ENCODE measurements at places on chromosomes 6 and 20.

DNA sequence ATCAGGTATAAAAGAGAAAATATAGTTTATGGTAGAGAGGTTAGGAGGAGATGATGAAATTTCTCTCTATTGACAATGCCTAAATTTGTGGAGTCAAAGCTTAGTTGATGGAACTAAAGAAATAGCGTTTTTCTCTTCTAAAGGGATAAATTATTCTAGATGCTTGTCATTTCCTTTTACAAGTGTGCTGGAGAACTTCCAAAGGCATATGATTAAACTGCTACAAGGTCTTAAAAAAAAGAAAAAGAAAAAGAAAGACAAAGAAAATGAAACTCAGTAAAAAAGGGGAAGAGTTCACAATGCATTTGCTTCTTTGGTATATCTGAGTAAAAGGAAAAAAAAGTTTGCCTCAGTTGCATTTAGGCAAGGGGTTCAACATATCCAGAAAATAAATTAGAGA, 499.8 kb upstream of the PTCHD4 start:
- no peak for DNase-seq

- no peak for DNase-seq
Measured at GRCh38 chr6:13677878-13678254, 33.8 kb downstream of the RANBP9 start.

GRCh38 chr20:46004889-46005473, 3.7 kb upstream of the MMP9 start:
- no peak for DNase-seq

- no peak for DNase-seq
Measured at GRCh38 chr6:129923530-129924250, 62.6 kb upstream of the TMEM244 start.

DNA sequence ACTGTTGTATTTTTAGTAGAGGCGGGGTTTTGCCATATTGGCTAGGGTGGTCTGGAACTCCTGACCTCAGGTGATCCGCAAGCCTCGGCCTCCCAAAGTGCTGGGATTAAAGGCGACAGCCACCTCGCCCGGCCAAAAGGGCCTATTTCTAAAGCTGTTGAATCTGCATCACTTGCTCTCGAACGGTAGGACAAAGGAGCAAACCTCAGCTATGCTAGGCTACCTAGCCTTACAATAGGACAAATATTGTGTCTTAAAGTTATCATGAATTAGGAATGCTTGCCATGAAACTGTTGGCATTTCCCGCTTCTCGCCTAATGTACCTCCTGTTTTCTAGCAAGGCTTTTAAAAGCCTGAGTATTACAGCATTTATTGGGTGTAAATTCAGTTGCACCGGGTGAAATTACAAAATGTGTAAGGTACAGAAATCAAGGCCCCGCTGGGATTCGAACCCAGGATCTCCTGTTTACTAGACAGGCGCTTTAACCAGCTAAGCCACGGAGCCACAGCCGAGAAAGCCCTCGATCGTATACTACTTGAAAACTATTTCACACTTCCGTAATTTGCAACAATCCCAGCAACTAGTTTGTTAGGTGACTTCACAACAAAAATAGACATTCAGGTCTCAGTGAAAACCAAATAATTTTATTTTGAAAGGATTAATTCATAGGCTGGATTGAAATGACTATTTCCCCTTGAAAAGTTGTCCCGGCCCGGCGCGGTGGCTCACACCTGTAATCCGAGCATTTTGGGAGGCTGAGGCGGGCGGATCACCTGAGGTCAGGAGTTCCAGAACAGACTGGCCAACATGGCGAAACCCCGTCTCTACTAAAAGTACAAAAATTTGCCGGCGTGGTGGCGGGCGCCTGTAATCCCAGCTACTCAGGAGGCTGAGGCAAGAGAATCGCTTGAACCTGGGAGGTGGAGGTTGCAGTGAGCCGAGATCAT, 211.6 kb upstream of the ZNF184 start:
- no peak for DNase-seq

DNA sequence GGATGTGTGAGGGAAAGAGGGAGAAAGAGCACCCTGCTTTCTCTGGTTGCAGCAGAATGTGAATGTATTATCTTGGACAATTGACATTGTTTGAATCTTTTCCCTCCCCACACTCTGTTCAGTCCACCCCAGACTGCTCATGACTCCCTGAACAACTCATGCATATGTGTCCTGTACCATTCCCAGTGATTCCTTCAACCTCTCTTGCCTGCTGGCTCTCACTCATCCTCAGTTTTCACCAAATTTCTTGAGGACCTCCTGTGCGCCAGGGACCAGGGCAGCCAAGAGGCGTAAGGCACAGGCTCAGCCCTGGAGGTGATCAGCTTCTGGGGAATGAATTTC, 5.4 kb downstream of the NOX3 start:
- no peak for DNase-seq

DNA sequence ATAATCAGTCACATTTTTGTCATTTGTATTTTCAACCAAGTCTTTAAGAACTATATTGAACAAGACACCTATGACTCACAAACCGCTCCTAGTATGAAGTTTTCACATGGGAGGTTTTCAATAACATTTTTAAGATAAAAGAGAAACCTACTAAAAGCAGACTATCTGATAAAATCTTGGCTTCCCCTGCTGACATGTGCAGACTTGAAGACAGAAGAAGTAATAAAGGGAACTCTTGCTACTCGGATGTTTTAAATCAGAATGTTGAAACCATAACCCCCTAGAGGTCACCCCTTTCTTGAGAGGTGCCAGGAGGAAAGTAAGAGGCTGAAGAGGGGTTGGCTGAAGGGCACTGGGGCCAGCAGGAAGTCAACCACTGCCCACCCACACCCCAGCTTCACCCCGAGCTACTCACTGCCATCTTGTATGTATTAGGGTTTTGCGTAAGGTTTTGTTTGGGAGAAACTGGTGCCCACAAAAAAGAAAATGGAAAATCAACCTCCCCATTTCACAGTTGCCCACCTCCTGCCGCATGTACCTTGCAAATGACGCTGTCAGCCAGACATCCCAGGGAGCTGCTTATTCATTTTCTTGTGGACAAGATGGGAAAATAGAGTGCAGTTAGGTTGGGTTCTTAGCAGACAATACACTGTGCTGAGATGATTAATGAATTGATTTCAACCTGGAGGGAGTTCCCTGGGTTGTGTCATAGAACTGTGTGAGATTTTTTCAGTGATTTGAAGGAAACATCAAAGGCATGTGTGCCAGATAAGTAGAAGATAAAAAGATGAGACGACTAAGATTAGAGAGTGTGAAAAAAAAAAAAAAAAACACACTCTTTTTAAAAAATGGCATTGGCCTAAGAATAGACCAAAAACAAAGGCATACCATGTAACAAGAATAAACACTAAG, 83.2 kb upstream of the TAB2 start:
- DNase-seq = no peak

DNA sequence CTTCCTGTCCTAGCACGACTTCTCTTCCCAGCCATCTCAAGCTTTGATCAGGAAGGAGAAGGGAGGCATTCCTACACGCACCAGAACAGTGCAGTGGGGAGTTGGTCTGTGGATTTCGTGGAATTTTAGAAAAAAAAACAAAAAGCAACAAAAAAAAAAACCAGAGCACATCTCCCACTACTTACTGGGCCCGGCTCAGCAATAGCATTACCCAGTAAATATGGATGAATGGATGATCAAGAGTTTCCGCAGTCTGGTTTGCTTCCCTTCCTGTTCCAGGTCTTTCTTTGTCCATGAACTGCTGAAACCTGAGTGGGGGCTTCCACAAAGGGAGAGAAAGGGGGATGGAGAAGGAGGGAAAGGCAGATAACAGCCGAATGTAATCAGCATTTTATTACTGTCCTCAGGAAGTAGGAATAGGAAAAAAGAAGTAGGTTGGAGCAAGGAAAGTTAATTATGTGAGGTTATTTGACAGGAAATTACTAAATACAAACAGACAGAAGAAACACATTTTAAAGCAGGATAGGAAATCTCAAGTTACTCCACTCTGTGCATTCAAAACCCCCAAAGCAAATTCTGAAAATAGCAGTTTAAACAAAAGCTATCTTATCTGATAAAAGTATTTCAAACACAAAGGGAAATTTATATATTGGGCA, 349.0 kb downstream of the PRL start:
- no peak for DNase-seq

- no peak for DNase-seq
Measured at GRCh38 chr6:92495242-92495641, 924.1 kb downstream of the EPHA7 start.

DNA sequence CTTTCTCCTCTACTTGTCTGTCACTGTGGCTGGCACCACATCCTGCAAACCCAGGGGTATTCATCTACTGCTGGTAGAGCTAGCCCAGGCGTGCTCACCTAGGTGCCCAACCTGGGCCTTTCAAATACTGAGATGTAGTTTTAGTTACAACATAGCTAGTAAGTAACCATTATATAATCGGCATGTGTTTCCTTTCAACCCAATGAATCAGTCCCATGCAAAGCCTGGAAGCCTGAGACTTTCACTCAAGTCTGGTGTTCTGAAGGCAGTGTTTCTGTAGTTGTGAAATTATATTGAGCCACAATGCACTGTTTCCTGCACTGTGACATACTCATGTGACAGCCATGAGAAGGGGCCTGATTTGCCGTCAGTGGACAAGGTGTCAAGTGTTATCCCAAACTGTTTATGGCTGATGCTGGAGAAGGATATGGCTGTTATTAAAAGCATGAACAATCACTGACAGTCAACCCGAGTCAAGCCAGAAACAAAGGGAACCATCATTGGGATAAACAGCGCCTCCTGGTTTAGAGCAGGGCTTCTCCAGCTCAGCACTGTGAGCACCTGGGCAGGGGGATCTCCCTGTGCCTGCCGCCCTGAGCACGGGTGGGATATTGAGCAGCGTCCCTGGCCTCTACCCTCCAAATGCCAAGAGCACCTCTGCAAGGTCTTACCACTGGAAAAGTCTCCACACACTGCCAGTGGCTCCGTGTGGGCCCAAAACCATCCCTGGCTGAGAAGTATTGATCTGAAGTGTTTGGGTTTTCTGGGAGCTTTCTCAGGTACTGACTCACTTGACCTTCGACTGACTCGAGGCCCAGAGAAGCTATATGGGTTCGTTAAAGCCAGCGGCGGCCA, 1.6 kb downstream of the PSMA7 start:
- DNase-seq = no peak

DNA sequence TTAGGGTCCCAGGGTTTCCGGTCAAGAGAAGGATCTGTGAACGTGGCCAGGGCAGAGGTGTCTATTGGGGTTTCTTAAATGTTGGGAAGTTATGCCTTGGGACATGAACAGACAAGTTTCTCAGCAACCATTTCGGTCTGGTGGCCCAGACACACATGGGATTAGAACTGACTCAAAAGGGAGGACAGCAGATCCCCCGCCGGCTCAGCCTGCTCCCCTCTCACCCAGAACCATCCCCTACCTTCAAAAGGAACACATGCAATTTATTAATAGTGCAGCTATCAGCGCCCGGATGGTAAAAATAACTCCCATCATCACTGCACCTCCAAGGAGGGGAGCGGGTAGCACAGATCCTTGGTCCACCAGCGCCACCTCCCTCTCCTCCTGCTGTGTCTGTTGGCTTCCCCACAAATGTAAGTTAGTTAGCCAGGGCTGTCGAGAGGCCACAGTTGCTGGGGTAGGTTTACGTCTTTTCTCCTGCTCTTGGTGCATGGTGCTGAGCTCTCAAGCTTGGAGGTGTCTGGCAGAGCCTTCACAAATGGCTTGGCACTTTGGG, 77.1 kb downstream of the TRAM2 start:
- DNase-seq = no peak

DNA sequence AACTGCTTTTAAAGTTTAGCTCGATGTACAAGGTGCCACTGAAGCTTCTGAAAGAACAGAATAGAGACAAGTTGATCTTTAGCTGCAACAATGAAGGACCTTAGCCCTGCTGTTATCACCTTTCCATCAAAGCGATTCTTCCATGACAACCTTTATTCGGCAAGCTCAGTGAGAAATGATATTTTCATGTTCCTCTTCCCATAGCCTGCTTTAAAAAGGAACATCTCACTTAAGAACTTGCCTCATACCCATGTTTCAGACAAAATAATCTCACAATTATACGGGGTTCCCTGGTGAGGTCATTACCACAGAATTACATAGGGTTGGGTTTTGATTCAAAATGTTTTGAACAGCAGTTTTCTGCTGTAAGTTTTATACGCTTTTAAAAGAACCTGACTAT, 264.2 kb downstream of the THBS2 start:
- DNase-seq = no peak

GRCh38 chr6:88490908-88491264, 324.7 kb upstream of the CNR1 start:
- DNase-seq = no peak

- no peak for DNase-seq
Measured at GRCh38 chr6:143607974-143608373, 69.8 kb upstream of the PHACTR2 start.

DNA sequence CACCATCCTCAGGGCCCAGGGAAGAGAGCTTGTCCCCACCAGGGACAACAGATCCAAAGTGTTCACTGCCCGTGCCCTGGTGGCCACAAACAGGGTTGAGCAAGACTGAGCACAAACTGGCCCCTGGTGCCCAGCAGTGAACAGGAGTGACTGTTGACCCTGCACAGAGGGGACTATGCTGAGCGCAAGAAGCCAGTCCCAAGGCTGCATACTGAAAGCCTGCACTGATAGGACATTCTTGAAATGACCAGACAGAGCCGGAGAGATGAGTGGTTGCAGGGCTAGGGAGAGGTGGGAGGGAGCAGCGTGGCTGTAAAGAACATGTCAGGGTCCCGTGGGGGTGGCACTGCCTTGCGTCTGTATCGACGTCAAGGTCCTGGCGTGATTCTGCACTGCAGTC, 2.9 kb upstream of the FNDC11 start:
- DNase-seq = no peak

Measured in substantia nigra (tissue), 51 donors.